A172 (cell line): ENCODE measurements at places on chromosomes 3 and 15. TPM values are rescaled to one million over a fixed set of nuclear protein-coding genes. Genes with fewer than 3 reads are reported as not detected.
A peak's percentile ranks its signal among the peaks of the same experiment; 100 is the strongest.

GRCh38 chr3:193946945-193947344 is 189.0 kb upstream of the HES1 start:
- DNase-seq, result peak; percentile 68

Gene SMCO1
- not detected in 2 replicates for total RNA-seq

Gene THAP10
- 4.5 and 11.0 TPM in 2 replicates for total RNA-seq

DNA sequence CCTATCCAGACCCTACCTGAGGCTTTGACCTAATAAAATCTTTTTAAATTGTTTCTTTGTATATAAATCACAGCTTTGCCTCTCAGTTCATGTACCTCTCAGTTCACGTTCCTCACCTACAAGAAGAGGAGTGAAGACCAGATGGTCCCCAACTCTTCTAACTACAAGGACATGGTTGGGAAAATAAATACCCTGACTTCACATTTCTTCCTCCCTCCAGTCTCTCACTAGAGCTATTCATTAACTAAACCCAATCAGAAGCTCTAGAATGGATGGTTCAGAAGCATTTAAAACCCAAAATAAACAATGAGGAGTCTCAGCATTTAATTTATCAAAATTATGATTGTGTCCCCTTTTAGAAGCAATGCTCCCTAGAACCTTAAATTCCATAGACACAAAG is 97.3 kb upstream of the AGTR1 start:
- no peak for DNase-seq

Gene TERC
- 145 and 302 TPM in 2 replicates for total RNA-seq

DNA sequence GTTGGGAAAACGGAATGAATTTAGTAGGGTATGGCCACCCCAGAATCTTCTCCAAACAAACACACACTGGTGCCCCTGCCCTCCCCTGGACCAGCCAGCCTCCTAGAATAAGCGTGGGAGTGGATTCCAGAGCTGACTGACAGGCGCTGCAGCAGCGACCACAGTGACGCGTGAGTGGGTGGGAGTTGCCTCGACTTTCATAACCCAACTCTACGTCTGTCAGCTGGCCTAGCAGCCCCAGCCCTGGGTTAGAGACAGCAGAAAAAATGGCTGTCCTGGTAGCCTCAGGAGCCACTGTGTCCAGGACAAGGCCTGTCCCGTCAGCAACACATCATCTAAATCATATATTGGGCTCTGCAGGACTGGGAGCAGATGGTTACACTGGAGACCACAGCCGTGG is 10.0 kb downstream of the PLA2G4B start:
- DNase-seq, result no peak

DNA sequence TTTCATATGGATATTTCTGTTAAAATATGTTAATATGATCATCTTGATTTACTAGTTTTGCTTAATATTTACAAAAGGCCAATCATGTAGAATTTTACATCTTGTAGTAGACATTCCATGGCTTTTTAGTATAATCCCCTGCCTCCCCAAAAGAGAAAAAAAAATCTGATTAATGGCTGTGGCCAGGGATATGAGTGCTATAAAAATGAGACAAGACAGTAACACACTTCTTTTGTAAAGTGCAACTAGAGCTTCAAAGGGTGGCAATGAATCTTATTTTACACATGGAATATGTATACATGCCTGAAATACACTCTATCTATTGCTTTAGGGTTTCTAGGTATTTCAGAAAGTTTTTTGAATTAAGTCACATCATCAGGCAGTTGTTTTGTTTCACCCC is 112.2 kb upstream of the NANOGP8 start:
- DNase-seq, result no peak

DNA sequence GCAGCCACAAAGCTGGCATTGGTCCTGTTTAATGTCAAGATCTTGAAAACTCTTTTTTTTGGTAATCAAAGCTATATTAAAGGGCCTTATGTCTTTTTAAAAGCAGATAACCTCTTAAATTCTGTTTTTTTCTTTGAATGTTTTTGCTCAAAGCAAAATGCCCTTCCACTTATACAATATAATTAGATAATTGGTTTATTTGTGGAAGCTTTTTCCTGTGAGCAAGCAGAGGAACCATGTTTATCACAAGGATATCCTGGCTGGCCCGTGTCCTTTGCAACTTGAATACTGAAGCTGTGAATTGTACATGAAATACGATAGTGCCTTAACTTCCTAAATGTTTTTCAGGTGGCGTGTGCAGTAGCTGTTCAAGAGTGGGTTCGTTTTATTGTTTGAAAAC is 2.6 kb downstream of the ST3GAL6 start:
- DNase-seq, result no peak

- peak; percentile 23 for DNase-seq
These were observed 307.6 kb downstream of the ZBTB20 start for GRCh38 chr3:114839476-114839875.

Gene EHHADH
- total RNA-seq, result 2.3 and 10.2 TPM in 2 replicates

Gene CCR4
- not detected in 2 replicates for total RNA-seq

DNA sequence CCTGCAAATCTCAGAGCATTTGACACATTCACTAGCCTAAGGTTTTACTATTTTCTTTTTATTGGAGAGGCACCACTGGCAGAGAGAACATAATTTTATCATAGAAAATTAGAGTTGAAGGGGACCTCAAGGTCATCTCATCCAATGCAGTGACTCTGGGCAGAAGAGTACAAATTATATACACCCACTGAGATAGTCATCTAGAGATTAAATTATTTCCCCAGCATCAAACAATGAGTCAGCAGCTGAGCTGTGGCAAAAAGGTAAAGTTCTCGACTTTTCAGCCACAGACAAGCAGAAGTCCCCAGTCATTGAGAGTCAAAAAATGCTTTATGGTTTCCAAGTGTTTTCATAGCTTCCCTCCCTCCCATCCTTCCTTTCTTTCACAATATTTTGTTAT is 39.3 kb upstream of the SEMA6D start:
- DNase-seq, result no peak

DNA sequence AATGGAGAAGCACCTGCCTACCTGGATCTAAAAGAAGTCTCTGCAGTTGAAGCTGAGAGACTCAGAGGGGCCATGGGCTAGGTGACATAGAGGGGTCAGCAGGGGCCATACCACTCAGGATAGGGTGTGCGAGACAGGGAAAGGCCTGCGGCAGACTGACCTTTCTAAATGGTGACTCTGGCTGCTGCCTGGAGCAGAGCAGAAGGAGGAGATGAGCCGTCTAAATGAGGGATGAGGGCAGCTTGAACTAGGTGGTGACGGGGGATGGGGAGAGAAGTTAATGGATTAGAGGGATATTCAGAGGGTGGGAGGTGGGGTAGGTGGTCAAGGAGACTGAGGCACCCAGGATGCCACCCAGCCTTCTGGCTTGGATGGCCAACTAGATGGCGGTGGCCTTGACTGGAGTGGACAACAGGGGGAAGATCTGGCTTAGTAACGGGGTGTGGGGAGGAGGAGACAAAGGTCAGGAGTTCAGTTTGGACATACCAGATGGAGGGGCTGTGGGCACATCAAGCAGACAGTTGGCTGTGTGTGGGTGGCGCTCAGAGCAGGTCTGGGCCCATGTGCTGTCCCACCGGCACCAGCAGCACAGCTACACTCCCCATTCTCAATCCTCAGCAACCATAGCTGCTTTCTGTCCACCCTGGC is 3.2 kb upstream of the ITIH1 start:
- DNase-seq, result no peak

Gene SLC9C1
- total RNA-seq, result not detected in 2 replicates

GRCh38 chr15:79953951-79954444 is 17.0 kb downstream of the BCL2A1 start:
- no peak for DNase-seq

GRCh38 chr3:160057331-160057730 is 68.7 kb downstream of the IL12A start:
- no peak for DNase-seq

- no peak for DNase-seq
These were observed 44.5 kb downstream of the CTDSPL2 start for GRCh38 chr15:44471885-44472455.

- DNase-seq, result no peak
These were observed 378.3 kb upstream of the RGMA start for GRCh38 chr15:93467337-93467736.

DNA sequence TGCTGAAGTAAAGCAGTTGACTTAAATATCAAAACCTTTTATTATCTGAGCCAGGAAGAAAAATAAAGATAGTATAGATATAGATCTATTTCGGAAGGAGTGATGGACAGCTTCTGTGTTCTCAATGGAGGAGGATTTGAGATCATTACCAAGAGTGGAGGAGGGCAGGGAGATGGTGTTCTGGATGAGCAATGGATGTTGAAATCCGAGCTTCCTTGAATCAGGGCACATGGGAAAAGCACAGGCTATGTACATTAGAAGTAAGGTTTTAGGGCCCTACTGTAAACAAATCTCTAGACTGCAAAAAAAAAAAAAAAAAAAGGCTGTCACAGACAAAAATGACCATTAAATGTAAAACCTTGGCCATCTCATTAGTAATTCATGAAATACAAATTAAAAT is 43.2 kb downstream of the GTPBP8 start:
- no peak for DNase-seq

Gene SLC27A2
- not detected in 2 replicates for total RNA-seq

- DNase-seq, result no peak
These were observed 23.6 kb upstream of the C3orf22 start for GRCh38 chr3:126582311-126582710.

Gene GPR27
- not detected in 2 replicates for total RNA-seq
